Activated T-helper 9 cell treated with anti-CD3 and anti-CD28 coated beads, Interleukin-2, amount 50 U/mL, for 16 hours (primary cell): ENCODE measurements at places on chromosomes 2 and 18.

- no peak for DNase-seq
Observed at GRCh38 chr2:2902547-2903281, 474.9 kb downstream of the EIPR1 start.

DNA sequence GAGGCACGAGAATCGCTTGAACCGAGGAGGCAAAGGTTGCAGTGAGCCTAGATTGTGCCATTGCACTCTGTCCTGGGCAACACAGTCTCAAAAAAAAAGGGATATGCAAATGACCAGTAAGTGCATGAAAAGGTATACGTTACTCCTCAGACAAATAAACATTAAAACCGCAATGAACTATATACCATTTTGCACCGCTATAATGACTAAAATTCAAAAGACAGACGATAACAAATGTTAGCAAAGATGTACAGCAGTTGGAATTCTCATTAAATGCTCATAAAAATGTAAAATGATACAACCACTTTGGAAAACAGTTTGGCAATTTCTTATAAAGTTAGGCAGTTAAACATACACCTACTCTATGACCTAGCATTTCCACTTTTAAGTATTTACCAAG is 67.4 kb upstream of the MSH6 start:
- no peak for DNase-seq

DNA sequence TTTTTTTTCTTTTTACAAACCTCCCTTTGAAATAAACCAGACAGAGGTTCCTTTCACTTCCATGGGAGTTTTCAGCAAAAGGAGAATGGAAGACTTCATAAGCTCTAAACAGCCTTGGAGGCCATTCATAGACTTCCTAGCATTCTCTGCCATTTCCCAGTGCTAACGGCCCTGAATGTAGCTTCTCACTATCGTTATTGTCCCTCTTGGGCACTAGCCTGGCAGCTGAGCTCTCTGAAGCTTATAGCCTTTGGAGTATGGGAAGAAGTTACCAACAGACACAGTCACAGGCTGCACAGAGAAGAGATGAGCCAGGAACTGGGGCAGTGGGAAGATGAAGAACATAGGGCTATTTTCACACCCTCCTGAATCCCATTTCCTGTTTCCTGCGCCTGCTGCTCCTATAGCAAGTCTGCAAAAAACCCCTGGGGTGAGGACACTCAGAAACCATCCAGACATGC is 29.1 kb upstream of the EPC2 start:
- no peak for DNase-seq

GRCh38 chr2:74806920-74807319 is 27.0 kb upstream of the HK2 start:
- DNase-seq, result no peak

DNA sequence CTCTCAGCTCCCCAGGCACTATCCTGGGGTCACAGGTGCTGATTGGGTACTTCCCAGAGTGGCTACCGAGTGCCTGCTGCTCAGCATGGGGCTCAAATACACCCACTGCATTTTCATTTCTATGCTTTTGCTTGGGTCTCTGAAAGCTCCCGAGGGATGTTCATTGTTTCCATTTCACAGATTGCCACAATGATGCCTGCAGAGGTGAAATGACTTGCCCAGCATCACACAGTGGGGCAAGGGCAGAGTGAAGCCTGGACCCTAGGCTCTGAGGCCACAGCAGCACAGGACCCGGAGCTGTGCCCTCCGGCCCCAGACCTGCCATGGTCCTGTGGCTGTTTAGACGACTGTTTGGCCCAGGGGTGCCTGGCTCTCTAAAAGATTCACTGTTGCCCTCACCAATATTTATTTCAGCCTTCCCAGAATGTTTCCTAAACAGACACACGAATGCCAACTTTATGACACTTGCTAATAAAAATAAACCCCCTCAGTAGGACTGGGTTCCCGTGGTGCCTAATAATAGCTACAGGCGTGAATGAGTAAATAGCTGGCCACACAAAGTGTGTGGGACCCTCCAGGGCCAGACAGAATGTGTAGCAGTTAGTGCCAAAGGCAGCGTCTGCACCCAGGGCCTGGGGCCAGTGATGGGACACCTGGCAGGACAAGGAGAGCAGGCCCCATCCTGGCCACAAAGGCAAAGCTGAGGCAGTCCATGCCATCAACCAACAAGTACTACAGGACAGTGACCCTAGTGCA is 11.5 kb upstream of the ST8SIA5 start:
- no peak for DNase-seq

DNA sequence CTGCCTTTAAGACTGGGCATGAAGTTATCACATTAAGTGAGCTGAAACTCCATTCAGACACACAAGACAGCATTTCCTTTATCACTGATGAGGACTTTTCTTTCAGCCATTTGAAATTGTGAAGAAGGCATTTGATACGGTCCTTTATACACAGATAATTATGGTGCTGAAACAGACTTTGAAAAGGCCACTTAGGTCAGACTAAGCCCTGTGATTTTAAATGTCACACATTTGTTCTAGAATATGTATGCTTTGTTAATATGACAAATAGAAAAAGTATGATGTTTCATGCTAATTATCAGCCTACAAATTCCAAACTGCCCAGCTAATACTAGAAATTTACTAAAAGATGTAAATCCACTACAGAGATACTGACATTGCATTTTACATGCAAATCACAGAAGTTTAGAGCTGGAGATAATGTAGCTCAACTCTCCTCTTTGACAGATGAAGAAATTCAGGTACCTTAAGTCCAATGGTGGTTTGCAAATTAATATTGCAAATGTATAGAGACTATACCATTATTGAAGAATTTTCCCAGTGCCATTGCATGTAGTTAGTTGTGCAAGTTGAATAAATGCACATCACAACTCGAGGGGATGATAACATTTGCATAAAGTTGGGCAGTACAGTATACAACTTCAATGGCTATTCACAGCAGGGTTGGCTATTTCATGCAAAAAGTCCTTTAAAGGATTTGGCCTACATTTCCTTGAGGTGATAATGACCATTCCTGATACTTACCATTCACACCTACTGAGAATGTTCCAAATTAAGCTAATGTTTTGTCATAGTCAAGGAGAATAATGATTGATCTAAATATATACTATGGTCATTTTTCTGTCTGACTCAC is 175.2 kb downstream of the UPP2 start:
- DNase-seq, result no peak

- no peak for DNase-seq
Observed at GRCh38 chr2:98461498-98462049, 16.9 kb downstream of the INPP4A start.

DNA sequence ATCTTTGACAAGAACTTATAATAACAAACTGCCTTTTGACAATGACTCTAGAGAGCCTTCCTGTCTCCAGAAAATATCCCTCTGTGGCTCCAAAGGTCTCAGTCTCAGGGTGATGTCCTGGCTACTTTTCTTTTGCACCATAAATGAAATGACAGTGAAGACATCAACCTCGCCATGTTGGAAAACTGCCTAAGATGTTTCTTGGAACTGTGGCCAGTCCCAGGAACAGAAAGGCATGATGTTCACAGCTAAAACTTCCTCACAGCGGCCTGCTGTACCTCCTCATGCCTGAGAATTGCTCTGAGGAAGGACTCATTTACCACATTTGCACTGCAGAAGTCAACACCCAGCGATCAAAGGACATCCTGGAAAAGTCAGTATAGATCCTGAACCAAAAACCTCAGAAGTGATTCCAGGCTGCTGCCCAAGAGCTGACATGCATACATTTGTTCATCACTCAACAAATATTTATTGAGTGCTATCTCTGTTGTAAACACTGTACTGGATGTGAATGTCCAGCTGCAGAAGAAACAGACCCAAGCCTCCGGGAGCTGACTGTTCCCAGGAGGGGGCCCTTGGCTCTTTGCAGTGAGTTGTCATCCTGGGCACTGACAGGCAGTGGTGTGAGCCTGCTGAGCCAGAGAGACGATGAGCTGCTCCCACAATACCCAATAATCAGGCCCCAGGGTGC is 64.3 kb upstream of the ACSL3 start:
- DNase-seq, result no peak

- no peak for DNase-seq
Observed at GRCh38 chr18:40962784-40963183, 992.2 kb upstream of the PIK3C3 start.

DNA sequence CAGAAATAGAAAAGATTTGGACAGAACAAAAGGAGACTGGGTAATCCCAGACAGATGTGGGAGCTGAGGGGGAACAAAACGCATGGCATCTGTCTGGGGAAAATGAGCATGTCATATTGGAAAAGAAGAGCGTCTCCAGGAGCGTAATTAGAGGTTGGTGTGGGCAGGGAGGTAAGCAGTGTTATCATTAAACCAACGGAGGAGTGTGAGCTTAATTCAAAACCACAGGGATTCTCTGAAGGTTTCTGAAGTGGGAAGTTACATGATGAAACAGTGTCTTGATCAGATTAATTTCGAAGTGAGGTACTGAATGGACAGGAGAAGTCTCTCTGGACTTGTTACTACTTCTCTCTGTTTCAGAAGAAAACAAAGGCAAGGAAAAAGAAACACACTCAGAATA is 53.3 kb downstream of the DTNB start:
- DNase-seq, result no peak

GRCh38 chr18:77619525-77619924 is 369.9 kb downstream of the GALR1 start:
- DNase-seq, result no peak

- DNase-seq, result no peak
Observed at GRCh38 chr18:7666195-7666776, 99.2 kb downstream of the PTPRM start.

GRCh38 chr2:6442252-6442985 is 423.3 kb downstream of the CMPK2 start:
- no peak for DNase-seq

GRCh38 chr2:20410556-20411277 is 36.2 kb upstream of the RHOB start:
- no peak for DNase-seq

DNA sequence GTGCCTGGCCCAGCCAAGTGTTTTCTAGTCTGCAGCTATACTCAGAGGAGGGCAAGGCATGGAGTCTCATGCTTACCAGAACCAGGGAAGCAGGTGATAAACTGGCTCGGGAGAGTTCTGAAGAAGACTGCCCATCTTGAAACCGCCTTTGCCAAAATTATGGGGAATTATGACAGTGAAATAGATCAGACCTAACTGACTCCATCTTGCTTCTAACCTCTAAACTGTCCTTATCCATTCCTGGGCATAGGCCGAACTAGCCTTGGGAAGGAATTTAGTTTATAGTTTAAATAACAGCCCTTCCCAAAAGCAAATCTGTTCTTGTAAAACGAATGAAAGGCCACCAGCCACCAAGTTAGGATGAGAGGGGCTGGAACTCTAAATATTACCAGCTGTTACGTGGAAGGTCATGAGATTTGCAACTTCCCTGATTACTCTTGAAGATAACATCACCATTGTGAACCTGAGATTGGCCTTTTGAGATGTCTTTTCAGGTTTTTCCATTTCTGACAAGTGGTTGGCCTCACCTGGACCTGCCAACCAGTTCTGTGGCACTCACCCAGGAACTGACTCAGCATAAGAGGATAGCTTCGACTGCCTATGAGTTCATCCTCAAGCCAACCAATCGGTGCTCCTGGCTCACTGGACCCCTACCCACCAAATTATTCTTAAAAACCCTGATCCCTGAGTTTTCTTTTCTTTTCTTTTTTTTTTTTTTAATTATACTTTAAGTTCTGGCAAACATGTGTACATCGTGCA is 23.4 kb downstream of the CHCHD5 start:
- DNase-seq, result no peak

DNA sequence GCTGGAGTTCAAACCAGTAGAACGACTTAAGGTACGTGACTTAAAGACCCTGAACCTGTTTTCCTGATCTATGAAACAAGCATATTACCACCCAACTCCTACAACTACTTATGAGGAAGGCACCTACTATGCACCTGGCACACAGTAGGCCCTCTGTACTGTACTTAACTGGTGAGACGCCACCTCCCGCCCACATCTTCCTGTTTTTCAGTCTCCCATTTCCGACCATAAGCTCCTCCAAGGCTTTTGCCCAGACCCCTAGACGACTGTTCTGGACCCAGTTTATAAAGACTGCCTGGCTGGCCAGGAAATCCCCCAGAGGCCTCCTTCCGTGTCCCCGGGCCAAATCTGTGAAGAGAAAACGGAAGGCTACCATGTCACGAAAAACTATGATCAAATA is 1.5 kb downstream of the GALNT14 start:
- DNase-seq, result no peak

DNA sequence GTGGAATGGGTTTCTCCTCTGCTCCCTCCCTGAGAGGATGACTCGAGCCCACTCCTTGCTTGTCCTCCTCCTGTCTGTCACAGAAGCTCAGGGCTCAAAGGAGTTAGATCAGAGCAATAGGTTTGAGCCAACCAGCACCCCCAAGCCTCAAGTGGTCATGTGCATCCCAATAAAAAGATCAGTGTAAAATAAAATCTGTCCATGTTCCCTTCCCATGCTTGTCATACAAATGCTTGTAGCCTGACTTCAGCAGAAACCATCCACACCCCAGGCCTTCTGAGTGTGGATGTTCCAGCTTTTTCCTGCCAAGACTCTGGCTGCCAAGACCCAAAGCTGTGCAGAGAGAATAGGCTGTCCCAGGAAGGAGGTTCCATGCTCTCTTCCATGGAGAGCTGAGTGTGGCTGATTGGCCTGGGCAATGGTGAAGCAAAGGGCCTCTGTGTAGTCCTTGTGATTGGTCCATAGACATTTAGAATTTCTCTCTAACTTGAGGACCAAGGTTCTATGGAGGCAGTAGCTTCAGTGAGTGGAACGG is 67.4 kb downstream of the GYPC start:
- no peak for DNase-seq

DNA sequence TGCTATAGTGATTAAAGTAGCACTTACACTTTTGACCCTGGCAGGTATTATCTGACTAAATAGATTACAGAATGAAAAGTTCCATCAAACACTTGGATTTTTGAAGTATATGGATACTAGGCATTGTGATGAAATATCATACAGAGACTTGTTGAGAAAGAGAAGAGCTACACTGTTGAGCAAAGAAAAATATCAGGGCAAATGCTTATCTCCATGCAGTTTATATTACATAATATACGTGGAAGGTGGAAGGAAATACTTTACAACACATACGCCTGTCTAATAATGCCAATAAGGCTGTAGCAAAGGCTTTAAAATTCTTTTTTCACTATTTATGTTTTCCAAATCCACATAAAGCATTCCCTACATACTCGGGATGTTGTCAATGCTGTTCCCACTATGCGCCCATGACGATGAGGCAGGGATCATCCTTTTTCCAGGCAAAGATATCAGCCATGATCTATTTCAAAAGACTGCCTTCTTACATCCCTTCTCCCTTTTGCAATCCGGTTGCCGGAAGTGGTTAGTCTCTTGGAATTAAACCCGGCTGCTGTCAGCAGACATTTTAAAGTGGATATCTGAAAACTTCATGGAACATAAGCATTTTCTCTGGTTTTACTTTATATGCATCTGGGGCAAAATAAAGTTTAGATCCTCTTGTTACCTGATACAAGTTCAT is 92.6 kb upstream of the ITGA4 start:
- DNase-seq, result no peak

- DNase-seq, result no peak
Observed at GRCh38 chr2:9574331-9574730, 18.7 kb upstream of the ADAM17 start.

DNA sequence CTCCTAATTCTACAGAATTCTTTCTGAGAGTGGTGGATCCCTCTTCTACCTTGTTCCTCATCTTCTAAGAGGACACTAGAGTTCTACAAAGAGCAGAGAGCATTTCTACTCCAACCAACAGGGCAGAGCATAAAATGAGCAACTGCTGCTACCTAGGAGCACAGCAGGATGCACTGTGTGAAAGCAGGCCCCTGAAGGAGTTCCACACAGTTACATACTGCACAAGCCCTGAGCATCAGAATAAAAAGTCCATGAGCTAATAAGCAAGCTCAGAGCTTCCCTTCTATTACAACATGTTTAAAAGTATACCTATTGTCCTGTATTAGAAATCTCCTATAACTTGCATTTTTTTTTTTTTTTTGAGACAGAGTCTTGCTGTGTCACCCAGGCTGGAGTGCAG is 8.4 kb downstream of the FHL2 start:
- DNase-seq, result no peak
